ENCODE measurements at places on chromosomes 5 and 9.

DNA sequence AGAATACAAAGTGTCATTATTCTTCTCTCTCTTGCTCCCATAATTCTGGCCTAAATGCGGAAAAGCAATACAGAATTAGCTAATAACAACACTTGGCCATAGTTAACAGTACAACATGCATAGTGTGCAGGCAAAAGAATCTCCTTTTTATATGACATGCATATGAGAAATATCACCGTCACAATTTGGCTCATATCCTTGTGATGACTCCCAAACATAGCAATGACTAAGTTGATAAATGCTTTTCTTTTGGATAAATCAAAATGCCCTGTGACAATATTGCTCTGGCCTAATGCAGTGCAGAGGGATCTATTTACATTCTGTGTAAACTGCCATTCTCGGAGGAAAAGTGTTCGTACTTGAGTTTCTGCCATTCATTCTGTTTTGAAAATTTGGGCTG is 121.9 kb upstream of the GHR start:
- DNase-seq = no peak

DNA sequence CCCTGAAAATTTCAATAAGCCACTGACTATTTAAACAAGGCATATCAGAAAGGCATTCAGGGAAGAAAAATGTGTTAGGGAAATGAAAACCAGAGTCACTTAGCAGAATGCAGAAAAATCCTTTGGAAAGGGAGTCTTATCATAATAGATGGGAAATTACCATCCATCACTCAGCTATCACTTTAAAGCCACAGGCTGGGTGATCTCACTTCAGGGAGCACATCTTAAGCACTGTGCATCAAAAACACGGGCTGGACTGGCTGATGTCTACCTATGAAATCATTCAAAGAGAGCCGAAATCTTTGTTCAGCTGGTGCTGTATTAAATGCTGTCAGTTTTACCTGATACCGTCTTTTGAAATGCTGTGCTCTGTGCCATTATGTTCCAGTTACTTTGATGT is 73.5 kb downstream of the C9orf57 start:
- DNase-seq = no peak

- no peak for DNase-seq
These were observed 111.5 kb upstream of the IL7R start for GRCh38 chr5:35745193-35745592.

DNA sequence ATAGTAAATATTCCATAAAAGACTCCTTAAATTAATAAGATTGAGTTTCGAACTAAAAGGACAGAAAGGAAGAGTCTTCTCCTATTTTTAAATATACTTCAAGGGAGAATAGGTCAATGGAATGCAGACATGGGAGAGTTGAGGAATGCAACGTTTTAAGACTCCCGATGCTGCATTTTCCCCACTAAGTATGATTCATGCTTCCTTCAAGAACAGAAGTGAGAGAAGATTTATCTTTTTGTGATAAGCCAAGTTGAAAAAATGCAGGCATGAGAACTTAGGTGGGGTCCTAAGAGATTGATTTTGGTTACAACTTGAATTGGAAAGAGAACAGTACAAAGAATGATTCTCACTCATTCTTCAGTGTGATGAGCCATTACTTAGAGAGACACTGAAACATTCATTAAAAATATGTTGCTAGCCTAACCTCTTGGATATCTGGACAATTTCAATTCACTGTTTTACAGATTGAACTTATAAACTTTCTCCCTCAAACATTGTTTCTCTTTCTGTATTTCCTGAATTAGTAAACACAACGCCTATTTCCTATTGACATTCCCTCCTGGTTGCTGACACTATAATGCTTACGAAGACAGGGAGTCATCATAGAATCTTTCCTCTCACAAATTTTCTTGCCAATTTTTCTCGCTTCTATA is 1666.1 kb upstream of the WWC1 start:
- DNase-seq = no peak

GRCh38 chr9:121910491-121911040 is 182.5 kb downstream of the TTLL11 start:
- no peak for DNase-seq

GRCh38 chr9:124475868-124476690 is 25.8 kb downstream of the ADGRD2 start:
- no peak for DNase-seq

DNA sequence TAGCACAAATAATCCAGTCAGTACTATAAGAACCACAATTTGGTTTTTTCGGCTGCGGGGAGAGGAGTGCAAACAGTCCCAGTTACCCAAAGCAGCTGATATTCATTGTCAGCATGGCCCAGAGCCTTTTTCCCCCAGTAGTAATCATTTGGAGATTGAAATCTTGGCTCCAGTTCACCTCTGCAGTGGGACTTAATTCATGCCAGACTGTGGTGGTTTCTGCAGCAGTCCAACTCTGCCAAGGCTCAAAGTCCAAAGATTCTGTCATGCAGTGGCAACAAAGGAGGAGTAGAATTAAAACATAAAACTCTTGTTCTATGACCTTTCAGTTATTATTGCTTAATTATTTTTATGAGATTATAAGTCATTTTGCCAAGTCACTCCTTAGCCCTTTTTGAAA is 25.0 kb upstream of the TRIM36 start:
- DNase-seq = no peak

DNA sequence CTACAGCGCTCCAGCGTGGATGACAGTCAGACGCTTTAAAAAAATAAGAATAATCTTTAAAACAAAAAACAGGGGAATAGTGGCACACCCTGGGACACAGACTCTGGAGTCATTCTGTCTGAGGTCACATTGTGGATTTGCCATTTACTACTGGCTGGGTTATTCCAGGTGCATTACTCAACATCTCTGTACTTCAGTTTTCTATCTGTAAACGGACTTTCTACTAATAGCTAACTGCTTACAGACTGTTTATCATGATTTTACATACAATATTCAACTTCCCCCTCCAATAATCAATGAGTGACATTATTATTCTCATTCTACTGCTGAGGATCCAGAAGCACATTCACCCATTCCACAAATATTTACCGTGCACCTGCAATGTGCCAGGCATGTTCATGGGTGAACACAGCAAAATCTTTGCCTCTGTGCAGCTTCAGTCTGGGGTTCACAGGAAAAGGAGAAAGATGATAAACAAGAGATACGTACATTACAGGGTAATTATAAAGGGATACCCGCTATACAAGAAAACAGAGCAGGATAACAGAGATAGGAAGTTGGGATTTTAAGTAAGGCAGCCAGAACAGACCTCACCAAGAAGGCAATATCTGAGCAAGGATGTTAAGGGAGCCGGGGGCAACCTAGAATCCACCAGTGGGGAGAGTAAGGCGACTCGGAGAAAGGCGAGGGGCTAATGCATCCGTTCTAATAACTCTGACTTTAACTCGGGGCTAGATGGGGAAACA is 984 bp upstream of the RAD23B start:
- DNase-seq = peak; percentile 4

GRCh38 chr5:93883459-93883858 is 142.1 kb upstream of the POU5F2 start:
- no peak for DNase-seq
